ENCODE measurements at places on chromosomes 2 and 18.

- no peak for DNase-seq
Measured at GRCh38 chr2:48727560-48727959, 28.0 kb downstream of the LHCGR start.

GRCh38 chr2:71474744-71475397, 21.5 kb downstream of the DYSF start:
- DNase-seq = no peak

- DNase-seq = no peak
Measured at GRCh38 chr2:42880738-42881690, 88.6 kb upstream of the HAAO start.

- no peak for DNase-seq
Measured at GRCh38 chr2:100046961-100047947, 95.1 kb downstream of the AFF3 start.

- no peak for DNase-seq
Measured at GRCh38 chr2:69499966-69500365, 62.7 kb upstream of the NFU1 start.

DNA sequence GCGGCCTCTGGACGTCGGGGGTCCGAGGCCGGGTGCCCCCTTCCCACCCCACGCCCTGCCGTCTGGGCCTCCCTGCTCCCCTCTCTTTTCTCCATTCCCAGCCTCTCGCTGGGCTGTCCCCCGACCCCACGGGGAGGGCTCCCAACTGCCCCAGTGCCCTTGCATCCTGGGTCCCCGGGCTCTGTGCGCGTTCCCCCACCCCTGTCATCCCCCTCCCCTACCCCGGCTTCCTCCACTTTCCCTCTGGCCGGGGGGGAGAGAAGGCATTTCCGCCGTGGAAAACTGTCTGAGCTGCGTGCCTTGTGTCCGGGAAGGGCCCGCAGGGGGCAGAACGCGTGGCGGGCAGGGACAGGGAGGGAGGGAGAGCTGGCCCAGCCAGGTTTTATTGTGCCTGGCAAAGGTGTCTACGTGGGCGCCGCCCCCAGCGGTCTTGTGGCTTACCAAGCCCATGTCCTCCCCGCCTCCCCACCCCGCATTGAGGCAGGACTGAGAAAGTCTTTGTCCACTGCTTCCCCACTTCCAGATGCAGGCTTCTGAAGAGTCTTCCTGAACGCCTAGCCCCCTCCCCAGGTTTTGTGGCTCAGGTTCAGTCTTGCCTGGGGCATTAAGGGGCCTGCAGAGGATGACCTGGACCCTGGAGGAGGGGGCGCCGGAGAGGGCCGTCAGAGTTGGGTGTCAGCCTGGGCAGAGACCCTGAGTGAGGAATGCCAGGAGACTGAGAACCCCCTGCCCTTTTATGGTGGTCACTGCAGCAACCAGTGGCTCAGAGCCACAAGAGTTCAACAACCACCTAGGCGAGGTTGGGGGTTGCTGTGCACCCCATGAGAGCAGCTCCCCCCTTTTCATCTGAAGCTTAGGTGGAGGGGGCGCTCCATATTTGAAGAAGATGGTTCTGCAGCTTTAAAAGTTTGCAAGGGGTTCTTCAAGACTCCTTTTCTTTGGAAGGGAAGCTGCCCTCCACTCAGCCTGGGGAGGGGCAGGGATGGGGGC, 1.3 kb downstream of the ITM2C start:
- DNase-seq = no peak

- DNase-seq = no peak
Measured at GRCh38 chr2:170368370-170368769, 190.4 kb downstream of the MYO3B start.

GRCh38 chr2:5365871-5366461, 326.2 kb upstream of the SOX11 start:
- no peak for DNase-seq

DNA sequence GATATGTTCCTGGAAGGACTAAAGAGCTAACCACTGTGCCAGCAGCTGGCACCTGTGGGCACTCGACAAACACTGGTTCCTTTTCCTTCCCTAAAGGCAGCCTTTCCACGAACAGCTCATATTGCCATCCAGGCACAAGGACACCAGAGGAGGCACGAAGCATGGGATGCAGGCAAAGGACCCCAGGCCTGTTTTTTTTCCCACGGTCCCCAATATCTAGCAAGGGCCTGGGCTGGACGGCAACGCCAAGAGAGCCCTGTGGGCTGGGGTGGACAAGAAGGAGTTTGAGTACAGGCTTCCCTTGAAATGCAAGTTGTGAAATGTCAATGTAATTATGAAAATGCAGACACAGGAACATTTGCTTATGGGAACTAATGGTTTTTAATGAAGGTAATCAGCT, 135.9 kb downstream of the CYP26B1 start:
- no peak for DNase-seq

DNA sequence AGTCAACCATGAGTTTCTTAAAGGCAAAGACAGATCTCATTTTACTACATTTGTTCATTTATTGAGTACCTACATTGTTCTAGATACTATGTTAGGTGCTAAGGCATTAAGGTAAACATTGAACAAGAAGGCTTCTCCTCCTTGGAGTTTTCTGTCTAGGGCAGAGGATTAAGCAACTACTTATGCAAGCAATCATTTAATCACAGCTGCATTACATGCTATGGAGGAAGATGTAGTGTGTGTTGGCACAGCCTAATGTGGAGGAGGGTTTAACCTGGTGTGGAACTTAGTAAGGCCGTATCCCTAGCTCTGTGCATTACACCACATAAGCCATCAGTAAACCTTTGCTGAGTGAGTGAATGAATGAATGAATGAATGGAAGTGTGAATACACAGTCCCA, 106.5 kb upstream of the MAP3K20 start:
- DNase-seq = no peak

DNA sequence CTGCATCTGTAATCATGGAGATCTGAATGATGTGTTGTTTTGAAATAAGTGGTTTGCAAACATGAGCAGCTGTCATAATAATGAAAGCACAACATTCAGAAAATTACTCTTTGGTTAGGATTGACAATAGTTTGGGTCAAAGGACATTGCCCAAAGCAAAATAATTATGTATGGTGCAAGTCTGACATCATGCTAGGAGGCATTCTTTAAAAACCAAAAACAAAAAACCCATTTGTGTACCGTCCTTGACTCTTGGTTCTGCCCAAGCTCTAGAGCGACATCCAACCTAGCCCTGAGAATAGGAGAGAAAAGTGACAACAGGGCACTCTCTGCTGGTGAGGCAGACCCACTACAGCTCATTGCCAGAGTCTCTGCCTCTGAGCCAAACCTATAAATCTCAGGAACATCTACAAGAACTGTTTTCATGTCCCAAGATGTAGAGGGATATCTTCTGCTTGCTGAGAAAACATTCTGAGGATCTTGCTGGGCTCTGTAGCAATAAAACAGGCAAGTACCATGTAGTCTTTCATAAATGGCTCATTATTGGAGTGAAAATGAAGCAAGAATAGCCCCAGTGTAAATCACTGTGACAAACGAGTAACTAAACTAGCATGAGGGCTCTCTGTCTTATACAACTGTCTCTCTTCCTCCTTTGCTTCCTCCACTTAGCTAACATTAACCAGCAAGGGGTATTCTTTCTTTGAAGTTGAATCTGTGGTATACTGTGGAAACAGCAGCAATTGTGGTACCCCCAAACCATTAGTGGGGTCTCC, 266.8 kb upstream of the CXCR4 start:
- no peak for DNase-seq

DNA sequence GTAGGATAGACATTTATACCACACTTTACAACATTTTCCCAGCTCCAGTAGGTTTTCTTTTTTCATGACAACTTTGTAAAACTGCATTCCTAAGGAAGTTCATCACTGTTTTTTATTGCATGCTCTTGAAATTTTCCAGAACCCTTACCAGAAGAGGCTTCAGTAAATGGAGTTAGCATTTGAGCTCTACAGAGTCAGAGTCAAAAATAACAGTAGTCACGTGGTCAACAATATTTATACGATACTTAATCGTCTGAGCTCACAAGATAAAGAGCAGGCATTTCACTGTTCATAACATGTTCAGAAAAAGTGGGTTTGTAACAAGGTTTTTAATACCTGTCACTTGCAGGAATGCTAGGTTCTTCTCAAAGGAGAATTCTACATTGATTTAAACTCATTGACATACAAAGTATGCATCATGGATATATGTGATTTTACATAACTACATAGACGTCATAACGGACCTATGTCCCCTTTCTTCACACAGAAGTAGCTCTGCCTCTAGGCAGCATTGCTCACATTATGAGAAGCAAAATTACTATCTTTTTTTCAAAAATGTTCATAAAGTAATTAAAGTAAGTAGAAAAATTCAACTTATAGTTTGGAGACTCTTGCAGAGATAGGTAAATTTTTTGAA, 187.0 kb upstream of the COL3A1 start:
- peak; percentile 70 for DNase-seq

- DNase-seq = no peak
Measured at GRCh38 chr2:236107942-236108625, 60.1 kb downstream of the GBX2 start.

DNA sequence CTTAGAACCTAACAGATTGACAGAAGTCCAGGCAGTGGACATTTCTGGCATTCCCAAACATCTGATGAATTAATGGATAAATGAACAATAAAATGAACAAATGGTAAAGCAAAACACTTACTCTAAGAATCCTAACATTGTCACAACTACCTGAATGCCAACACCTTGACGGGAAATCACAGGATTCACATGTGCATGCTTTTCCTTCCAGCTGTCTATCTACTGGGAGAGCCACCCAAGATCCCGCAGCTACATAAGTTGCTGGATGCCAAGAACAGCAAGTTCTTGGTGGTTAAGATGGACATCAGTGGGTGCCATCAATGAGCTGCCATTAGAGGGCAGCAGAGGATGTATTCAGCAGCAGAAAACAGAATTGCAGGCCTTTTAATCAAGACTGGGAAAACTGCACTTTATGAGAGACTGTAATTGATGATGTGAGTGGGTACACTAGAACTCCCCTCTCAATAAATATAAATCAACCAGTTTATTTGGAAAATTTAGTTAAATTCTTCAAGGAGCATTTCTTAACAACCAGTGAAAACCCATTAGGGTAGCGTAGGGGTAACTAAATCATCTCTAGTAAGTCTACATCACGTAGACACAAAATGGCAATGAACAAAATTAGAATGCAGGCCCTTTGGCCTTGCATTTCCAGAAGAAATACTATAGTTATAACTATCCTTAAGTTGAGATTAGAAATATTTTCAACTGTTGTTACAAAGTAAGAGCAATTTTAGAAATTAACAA, 45.6 kb downstream of the SESTD1 start:
- peak; percentile 57 for DNase-seq

- no peak for DNase-seq
Measured at GRCh38 chr2:45904267-45904945, 252.9 kb downstream of the PRKCE start.

DNA sequence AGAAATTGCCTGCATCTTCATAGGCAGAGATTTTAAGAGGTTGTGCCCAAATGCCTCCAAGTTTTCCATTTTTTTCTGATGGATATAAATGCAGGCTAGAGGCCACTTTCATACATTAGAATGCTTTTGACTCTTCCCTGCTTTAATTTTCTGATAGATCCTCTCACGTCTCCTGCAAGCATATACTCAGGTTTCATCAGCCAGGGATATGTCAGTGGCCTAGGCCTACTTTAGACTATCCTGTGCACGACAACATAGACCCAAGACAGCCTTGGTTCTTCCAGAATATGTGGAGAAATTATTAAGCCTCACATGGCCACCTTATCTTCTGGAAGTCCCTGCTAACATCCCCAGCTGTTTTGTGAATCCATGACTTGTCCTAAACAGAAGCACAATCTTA, 415.9 kb downstream of the TDRD15 start:
- DNase-seq = no peak

- no peak for DNase-seq
Measured at GRCh38 chr2:84986018-84986417, 15.1 kb downstream of the KCMF1 start.

GRCh38 chr2:98086491-98087446, at the start of gene VWA3B:
VWA3B (plus strand) TSS chr2:98087167; CDS start chr2:98093093, 5,926 bp downstream.
- DNase-seq = no peak

- DNase-seq = no peak
Measured at GRCh38 chr2:216554755-216555154, 56.1 kb downstream of the RPL37A start.

DNA sequence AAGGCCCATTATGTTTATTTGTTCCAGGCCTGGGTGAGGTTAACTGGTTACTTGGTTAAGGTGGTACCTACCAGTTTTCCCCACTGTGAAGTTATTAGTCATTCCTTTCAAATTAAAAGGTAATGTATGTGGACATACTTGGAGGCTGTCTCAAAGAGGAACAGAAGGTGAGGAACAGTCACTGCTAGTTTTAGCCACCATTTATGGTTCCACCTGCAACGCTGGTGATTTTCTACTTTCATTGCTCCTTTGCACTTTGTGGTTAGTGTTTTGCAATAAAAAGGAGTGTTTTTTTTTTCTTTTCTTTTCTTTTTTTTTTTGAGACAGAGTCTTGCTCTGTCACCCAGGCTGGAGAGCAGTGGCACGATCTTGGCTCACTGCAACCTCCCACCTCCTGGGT, 6.1 kb upstream of the ST6GAL2 start:
- no peak for DNase-seq
